ENCODE measurements at places on chromosomes 13 and 19.

- DNase-seq = no peak
These were observed 127.8 kb upstream of the SPATA13 start for GRCh38 chr13:24032674-24033073.

DNA sequence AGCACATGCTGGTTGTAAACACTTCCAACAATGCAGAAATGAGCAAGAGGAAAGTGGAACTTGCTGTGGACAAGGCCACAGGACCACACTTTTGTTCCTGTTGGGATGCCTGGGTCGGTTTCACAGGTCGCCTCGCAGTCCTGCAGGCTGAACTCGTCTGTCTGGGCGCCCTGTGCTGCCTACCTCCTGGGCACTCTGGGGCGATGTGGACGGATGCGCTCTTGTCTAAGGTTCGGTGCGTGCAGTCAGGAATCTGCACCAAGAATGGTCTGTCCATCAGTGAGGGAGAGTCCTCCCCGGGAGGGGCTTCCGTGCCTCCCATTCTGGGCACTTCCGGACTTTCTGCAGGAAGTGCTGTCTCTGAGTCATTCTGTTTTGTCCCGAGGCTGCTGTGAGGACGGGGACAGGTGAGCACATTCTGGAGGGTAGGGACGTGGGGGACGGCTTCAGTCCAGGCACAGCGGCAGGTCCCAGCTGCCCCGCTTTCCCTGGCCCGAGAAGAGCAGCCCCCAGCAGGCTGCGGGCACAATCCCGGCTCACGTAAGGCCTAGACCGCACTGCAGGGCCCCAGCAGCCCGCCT lies 24.1 kb upstream of the SLITRK1 start:
- no peak for DNase-seq

DNA sequence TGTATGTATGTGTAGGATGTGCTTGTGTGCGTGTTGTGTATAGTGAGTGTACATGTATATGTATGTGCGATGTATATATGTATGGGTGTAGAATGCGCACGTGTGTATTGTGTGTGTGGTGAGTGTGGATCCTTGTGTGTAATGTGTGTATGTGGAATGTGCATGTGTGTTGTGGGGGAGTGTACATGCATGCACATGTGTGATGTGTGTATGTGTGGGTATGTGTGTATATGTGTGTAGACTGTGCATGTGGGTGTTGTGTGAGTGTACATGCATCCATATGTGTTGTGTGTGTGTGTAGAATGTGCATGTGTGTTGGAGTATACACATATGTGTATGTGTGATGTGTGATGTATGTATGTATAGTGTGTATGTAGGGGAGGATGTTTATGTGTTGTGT lies 18.0 kb upstream of the SPACA7 start:
- no peak for DNase-seq

DNA sequence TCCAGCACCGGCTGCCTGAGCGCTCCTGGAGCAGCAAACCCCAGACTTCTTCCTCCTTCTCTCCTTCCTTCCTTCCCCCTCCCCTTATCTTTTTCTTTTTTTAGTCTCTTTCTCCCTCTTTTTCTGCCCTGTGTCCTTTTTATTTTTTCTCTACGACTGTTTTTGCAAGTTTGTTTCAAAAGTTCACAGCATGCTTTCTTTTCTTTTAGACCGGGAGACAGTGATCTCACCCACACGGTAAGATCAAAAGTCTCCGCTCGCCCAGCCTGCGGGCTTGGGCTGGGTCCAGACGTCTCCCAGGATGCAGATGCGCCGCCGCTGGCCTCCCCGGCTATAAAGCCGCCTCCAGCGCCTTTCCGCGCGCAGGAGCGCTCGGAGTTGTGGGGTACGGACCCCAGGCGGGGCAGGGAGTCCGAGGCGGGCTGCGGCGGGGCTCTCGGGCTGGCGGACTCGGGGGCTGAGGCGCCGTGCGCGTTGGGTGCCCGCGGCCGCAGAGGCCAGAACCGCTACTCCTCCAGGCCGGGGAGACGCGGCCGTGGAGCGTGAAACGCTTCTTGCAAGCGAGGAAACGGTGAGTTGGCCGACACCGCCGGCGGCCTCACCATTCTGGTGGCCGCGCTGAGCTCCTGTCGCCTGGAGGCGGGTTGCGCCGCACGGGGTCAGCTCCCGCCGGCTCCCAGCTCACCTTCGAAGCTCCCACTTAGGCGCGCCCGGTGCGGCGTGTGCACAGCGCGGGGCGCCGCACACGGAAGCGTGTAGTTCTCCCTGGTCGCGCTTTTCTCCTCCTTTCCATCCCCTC lies 2.0 kb upstream of the TSHZ3 start:
- DNase-seq = no peak

DNA sequence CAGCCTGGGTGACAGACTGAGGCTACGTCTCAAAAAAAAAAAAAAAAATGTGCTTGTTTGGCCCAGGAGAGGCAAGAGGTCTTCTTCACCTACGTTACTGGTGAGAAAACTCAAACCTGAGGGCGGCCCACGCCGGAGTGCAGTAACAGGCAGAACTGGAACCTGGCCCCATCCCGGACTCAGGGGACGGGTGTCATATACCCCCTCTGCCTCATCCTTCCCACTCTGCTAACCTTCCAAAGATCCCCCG lies 414 bp upstream of the ADAT3 start:
- no peak for DNase-seq

GRCh38 chr13:61874970-61875579 lies 459.4 kb upstream of the PCDH20 start:
- DNase-seq = no peak

GRCh38 chr13:81610644-81611043 lies 1269.7 kb upstream of the SPRY2 start:
- DNase-seq = no peak

DNA sequence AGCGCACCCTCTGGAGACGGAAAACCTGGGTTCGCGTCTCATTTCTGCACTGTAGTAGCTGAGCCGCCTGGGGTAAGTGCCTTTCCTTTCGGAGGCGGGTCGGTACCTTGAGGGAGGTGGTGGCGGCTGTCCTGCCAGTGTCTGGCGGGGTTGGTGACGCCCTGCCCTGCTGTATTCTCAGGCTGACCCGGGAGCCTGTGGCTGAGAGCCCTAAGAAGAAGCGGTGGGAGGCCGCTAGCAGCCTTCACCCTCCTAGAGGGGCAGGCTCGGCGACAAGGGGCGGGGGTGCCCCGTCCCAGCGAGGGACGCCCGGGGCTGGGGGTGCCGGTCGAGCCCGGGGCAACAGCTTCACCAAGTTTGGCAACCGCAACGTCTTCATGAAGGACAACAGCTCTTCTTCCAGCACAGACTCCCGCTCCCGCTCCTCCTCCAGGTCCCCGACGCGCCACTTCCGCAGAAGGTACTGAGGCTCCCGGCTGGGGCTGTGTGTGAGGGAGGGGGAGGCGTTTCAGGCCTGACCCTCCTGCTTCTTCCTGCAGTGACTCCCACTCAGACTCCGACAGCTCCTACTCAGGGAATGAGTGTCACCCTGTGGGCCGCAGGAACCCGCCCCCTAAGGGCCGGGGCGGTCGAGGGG lies 6.9 kb downstream of the LENG8 start:
- DNase-seq = no peak
